NCI-H446 (cell line): ENCODE measurements at places on chromosomes 13 and 19.
A peak's percentile ranks its signal among the peaks of the same experiment; 100 is the strongest.

DNA sequence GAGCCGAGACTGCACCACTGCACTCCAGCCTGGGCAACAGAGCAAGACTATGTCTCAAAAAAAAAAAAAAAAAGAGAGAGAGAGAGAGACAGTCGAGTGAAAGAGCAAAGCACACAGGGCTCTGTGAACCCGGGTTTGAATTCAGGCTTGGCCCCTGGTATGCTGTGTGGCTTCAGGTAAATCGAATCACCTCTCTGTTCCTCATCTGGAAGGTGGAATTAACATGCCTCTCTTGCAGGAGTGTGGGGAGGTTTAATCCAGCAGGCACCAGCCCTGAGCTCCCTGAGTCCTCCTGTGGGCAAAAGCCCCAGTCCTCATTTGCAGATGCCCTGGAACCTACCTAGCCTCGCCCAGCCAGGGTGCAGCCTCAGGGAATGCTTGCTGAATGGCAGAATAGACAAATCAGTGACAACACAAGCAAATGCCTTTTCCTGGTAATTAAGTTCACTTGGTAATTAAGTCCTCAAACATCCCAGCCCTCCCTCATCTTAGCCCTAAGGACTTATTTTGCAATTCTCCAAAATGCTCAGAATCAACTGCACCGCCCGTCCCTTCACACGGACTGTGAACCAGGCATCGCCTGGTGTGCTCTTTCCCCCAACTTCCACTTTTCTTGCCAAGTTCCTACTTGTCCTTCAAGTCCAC lies 4.6 kb upstream of the ZNRF4 start:
- no peak for DNase-seq

GRCh38 chr19:49677231-49677900 lies at the start of gene PRMT1:
TSS of gene PRMT1 (plus strand) at chr19:49677271. CDS start at chr19:49677281, 10 bp downstream.
- DNase-seq, result peak; percentile 69

- no peak for DNase-seq
Measured at GRCh38 chr13:45219938-45220375, 19.1 kb upstream of the KCTD4 start.

DNA sequence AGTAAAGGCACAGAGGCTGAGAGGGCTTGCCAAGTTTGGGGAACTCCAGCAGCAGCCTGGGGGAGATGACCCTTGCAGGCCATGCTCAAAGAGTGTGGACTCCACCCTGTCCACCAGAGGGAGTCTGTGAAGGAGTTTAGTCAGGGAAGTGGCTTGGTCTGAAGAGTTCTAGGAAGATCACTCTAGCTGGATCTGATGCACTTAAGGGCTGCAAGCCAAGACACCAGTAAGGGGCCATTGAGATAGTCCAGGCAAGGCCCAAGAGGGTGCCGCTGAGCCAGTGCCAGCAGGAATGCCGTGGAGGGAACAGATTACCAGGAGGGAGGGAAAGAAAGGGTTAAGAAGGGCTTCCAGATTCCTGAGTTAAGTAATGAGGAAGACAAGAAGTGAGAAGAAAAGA lies 68.7 kb downstream of the ZAR1L start:
- DNase-seq, result peak; percentile 10

GRCh38 chr19:57708641-57709361 lies at the start of gene ZNF154:
TSS of gene ZNF154 (minus strand) at chr19:57709204. CDS start at chr19:57708971, 233 bp downstream.
- DNase-seq, result no peak

DNA sequence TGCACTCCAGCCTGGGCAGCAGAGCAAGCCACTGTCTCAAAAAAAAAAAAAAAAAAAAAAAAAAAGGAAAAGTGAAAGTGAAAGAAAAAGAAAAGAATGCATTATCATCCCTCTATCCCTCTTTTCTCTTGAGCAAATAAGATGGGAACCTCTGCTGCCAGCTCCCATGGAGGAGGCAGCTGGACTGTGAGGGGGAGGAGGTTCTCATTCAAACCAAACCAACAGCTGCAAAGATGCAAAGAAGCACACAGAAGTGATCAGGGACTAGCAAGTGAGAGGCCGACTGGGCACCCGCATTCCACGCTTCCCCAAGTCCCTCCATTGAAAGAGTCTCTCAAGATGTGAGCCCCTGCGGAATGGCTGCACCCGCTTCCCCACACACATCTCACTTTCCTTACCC lies 63.5 kb downstream of the TSHZ3 start:
- no peak for DNase-seq

DNA sequence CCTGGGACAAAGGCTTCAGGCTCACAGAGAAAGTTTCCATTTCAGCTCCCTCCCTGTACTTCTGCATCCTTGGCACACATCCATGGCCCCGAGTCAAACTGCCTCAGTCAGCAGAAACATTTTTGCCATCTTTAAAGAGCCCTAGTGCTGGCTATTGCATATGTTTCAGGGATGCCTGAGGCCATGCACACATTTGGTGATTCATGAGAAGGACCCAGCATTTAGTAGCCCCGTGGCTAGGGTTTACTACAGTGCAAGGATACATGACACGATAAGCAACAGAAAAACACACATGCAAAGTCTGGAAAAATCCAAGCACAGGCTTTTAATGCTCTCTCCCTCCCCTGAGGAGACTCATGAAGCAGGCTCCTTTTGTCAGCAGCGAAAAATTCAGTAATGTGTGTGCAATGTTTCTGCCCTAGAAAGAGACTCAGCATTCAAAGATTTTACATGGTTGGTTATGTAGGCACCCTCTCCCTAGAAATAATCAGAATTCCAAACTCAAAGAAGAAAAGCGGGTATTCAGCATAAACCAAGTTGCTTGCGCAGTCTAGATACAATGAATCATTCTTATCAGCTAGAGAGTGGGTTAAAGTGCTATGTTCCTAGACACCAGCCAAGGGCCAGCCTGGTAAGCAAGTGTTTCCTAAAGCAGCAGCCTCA lies 17.6 kb downstream of the ACOD1 start:
- no peak for DNase-seq

- no peak for DNase-seq
Measured at GRCh38 chr19:17686023-17686521, 2.1 kb downstream of the UNC13A start.

DNA sequence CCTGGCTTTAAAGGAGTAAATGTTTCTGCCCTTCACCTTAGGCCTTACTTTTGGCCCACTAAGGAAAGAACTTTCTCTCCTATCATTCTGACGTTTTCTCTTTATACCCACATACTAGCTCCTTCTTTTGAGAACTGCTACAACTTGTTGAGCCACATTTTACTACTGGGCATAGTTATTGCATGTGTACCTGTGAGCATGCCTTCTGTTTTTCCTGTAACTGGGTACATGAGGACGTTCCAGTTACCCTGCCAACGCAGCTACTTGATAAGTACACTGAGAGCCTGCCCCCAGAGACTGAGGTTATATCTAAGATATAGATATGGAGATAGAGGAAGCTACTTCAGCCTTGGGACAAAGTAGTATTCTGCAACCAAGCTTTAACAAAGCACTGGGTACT lies 3.5 kb downstream of the CCDC169 start:
- no peak for DNase-seq
